ENCODE measurements at places on chromosomes 7 and 10.
A peak's percentile ranks its signal among the peaks of the same experiment; 100 is the strongest.

GRCh38 chr7:1120791-1121190, 32.9 kb downstream of the GPER1 start:
- DNase-seq = no peak

DNA sequence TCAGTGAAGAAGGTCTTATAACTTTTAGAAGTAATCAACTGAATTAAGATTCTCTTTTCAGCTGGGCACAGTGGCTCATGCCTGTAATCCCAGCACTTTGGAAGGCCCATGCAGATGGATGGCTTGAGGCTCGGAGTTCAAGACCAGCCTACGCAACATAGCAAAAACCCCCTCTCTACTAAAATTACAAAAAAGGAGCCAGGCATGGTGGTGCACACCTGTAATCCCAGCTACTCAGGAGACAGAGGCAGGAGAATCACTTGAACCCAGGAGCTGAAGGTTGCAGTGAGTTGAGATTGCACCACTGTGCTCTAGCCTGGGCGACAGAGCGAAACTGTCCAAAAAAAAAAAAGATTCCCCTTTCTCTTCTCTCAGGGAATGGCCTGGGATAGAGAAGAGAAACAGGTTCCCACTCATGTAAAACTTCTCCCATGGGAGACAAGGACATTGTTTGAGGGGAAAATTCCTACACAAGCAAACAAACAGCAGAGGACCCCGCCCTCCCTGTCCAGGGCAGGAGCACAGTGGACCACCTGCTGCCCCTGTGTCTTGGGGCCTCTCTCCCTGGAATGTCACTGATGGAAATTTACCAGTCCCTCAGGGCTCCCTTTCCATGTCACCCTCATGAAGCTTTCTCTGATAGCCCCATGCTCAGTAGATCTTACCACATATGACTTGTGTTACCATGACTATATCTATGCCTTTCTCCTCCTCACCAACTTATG, 5.6 kb downstream of the IL2RA start:
- no peak for DNase-seq

DNA sequence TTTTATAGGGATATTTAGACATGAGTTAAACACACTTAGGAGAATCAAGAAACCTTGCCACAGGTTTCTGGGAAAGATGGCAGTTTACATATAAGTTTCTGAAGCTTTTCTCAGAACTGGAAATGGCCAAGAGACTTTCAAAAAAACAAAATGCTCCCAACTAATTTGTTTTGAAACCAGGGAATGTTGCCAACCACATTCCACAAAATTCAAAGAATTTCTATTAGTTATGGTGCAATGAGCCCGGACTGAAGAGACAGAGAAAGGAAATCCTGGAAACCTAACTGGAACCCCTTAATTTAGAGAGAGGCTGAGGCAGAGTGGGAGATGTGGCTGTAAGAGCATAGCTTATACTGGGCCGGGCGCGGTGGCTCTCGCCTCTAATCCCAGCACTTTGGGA, 128.5 kb downstream of the PTEN start:
- no peak for DNase-seq

- no peak for DNase-seq
Measured at GRCh38 chr7:105731042-105731441, 145.4 kb downstream of the ATXN7L1 start.

- peak; percentile 64 for DNase-seq
Measured at GRCh38 chr10:132458586-132459300, 61.7 kb downstream of the PWWP2B start.

DNA sequence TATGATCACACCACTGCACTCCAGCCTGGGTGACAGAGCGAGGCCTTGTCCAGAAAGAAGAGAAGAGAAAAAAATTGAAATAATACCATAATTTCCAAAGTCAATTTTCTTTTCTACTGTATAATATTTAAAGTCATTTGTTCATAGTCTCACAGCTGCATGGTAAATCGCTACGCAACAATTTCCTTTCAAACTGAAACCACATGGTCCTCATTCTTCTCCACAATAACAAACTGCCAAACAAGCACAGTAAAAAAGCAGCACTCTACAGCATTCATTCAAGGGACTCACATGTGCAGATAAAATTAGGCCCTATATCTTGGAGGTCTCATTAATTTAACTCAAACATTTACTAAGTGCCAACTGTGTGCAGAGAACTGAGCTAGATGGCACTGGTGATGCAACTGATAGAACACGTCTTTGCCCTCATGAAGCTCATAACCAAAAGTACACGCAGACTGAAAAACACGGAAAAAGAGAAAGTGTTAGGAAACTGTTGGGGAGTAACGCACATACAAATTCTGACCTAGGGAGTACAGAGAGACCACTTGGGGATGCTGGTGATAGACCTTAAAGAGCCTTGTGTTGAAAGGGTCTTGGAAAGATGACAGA, 68.4 kb upstream of the SRRM3 start:
- no peak for DNase-seq

GRCh38 chr10:101941871-101942270, 98.3 kb upstream of the KCNIP2 start:
- no peak for DNase-seq

GRCh38 chr7:141351175-141351574, 200.0 kb upstream of the AGK start:
- DNase-seq = no peak

DNA sequence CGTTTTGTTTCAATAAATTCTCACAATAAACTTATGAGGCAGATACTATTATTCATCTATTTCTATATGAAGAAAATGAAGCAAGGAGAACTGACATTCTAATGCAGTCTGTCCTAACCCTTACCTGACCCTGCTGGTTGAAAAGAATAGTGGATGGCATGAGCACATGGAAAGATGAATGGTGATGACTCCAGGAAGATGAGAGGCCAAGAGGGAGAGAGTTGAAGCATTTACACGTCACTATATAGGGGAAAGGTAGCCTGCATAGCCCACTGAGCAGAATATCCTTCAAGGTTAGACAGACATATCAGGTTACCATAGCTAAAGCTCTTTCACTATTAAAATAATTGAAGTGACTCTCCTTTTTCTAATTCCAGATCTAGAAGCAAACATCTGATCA, 163.9 kb upstream of the CDK1 start:
- no peak for DNase-seq

All from effector CD4-positive, alpha-beta T cell (primary cell).